GM23248 (cell line): ENCODE measurements at places on chromosomes 5 and 9.

- H3K27me3 ChIP-seq = peaks cover 22% of the 10 kb centered on the region
- no peak for DNase-seq
- no peak overlapping the region for H3K4me3 ChIP-seq
- H3K4me1 ChIP-seq = 0 out of 2 replicates have a peak, but pooled peaks cover 4% of the 10 kb centered on the region
- no peaks in the 10 kb centered on the region for H3K36me3 ChIP-seq
Measured at GRCh38 chr9:134177624-134178393, 13.4 kb upstream of the RNU6ATAC start.

- no peaks in the 10 kb centered on the region for H3K4me1 ChIP-seq
- H3K36me3 ChIP-seq = no peaks in the 10 kb centered on the region
- no peak overlapping the region for H3K27ac ChIP-seq
- H3K27me3 ChIP-seq = no peaks in the 10 kb centered on the region; the same call in 1 of the 2 replicates
- H3K4me3 ChIP-seq = no peak overlapping the region
- no peak for DNase-seq
Measured at GRCh38 chr9:135127718-135128670, 40.5 kb downstream of the OLFM1 start.

DNA sequence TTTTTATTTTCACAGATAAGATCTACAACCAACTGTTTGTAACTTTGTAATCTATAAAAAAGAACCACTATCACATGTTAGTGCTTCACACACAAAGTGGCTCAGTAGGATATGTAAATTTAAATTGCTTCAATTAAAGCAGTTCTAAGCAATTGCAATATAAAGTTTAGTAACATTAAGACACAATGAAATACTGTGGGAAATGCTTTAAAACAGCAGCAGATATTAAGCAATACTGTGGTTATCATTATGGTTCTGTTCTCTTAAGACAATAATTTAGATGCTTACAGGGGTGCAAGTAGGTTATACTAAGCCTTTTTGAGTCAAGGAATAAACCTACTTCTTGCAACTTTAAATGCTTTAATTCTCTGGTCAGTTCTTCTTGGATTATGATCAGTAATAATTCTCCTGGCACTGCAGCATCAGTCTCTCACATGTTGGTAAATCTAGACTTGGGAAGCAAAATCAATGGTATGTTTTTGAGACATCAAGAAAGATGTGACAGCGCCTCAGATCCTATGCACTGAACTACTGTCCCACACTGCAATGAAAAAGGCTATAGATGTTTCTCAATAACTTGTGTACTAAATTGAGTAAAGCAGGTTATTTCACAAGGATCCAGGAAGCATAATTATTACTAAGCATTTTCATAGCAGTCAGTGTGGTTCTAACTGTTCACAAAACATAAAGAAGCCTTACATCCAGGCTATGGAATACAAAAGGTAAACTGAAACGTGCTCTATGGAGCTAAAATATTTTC, 338.7 kb upstream of the PDE4D start:
- no peak overlapping the region for H3K4me3 ChIP-seq
- no peaks in the 10 kb centered on the region for H3K27me3 ChIP-seq
- H3K36me3 ChIP-seq = no peaks in the 10 kb centered on the region

- DNase-seq = no peak
- no peaks in the 10 kb centered on the region for H3K36me3 ChIP-seq
- no peaks in the 10 kb centered on the region for H3K27me3 ChIP-seq
Measured at GRCh38 chr5:82476155-82476554, 198.0 kb upstream of the RPS23 start.

DNA sequence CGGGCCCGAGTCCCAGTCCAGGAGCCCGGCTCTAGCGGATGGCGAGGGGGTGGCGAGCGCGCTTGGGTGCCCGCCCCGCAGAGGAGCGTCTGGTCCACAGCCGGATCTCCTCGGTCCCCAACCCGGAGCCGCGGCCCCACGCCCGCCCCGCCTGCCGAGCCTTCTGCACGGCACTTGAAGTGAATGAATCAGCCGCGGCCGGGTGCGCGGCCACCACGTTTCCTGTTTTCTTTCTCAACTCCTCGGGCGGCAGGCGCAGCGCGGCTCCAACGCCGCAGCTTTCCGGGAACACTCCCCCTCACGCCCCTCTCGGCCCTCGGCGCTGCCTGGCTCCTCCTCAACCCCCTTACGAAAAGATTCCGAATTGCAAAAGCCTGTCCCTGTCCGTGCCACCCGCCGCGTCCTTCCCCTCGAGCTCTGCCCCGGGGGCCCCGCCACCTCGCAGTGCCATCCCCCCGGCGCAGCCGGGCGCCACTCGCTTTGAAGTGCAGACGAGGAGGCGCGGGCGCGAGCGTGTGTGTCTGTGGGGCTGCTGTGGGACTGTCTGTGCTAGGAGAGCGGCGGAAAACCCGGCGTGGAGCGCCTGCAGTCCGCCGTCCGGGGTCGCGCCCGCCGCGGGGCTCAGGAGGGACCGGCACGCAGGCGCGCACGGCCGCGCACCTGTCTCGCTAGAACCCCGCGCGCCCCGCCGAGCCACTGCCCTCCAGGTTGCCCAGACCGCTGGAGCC, 456.6 kb downstream of the RAB3C start:
- no peaks in the 10 kb centered on the region for H3K36me3 ChIP-seq
- peaks cover 57% of the 10 kb centered on the region for H3K4me1 ChIP-seq
- H3K27me3 ChIP-seq = no peaks in the 10 kb centered on the region
- peak overlapping the region; percentile 88 for H3K4me3 ChIP-seq
- peak overlapping the region; percentile 19 for H3K27ac ChIP-seq

DNA sequence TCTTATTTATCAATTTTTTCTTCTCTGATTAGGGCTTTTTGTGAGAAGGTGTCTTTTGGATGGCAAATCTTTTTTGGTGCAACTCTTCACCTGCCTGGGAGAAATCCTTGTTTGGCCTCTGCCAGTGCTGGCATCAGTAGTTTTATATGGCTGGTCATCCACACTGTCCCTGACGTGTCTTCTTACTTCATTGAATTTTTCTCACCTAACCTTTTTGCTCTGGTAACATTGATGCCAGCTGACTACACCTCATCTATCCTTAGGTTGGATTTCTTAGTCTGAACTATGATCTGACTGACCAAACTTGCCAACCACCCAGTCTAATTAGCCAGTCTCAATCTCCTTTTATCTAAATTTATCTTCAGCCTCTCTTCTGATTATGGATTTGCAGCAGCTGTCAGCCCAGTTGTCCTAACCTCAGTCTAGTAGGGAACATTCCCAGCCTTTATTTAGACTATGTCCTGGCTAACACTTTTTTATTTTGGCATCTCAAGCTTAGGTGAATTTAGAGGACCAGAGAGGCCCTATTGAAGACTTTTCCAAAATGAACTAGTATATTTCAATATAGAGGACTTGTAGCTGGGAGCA, 10.6 kb upstream of the TMEM38B start:
- no peak overlapping the region for H3K4me3 ChIP-seq
- DNase-seq = no peak
- H3K36me3 ChIP-seq = no peaks in the 10 kb centered on the region
- no peaks in the 10 kb centered on the region for H3K4me1 ChIP-seq
- no peak overlapping the region for H3K27ac ChIP-seq

GRCh38 chr9:88388203-88388885, at the start of gene SPIN1:
SPIN1 (plus strand) TSS chr9:88388444; CDS start chr9:88426540, 38,096 bp downstream.
- no peaks in the 10 kb centered on the region for H3K36me3 ChIP-seq
- peak; percentile 92 for DNase-seq
- H3K27me3 ChIP-seq = no peaks in the 10 kb centered on the region

- no peak overlapping the region for H3K4me3 ChIP-seq
- H3K4me1 ChIP-seq = peaks cover 36% of the 10 kb centered on the region
- peak; percentile 72 for DNase-seq
- no peak overlapping the region for H3K27ac ChIP-seq
- H3K27me3 ChIP-seq = no peaks in the 10 kb centered on the region
- H3K36me3 ChIP-seq = peaks cover 6% of the 10 kb centered on the region; the same call in 1 of the 2 replicates
Measured at GRCh38 chr9:91298311-91298710, 63.4 kb downstream of the AUH start.

- DNase-seq = no peak
- no peak overlapping the region for H3K4me3 ChIP-seq
- no peaks in the 10 kb centered on the region for H3K4me1 ChIP-seq
Measured at GRCh38 chr5:1751026-1751863, 48.4 kb downstream of the MRPL36 start.

GRCh38 chr5:5139336-5139776, 774 bp upstream of the ADAMTS16 start:
- H3K4me1 ChIP-seq = no peaks in the 10 kb centered on the region
- peaks cover 21% of the 10 kb centered on the region for H3K27me3 ChIP-seq
- H3K27ac ChIP-seq = no peak overlapping the region
- H3K4me3 ChIP-seq = peak overlapping the region; percentile 32; the same call in 1 of the 2 replicates
- peak; percentile 5 for DNase-seq
- H3K36me3 ChIP-seq = no peaks in the 10 kb centered on the region

GRCh38 chr9:135993765-135994500, 32.8 kb upstream of the UBAC1 start:
- peaks cover 10% of the 10 kb centered on the region for H3K4me1 ChIP-seq
- H3K27me3 ChIP-seq = no peaks in the 10 kb centered on the region; the same call in 1 of the 2 replicates
- no peak overlapping the region for H3K27ac ChIP-seq
- DNase-seq = no peak

DNA sequence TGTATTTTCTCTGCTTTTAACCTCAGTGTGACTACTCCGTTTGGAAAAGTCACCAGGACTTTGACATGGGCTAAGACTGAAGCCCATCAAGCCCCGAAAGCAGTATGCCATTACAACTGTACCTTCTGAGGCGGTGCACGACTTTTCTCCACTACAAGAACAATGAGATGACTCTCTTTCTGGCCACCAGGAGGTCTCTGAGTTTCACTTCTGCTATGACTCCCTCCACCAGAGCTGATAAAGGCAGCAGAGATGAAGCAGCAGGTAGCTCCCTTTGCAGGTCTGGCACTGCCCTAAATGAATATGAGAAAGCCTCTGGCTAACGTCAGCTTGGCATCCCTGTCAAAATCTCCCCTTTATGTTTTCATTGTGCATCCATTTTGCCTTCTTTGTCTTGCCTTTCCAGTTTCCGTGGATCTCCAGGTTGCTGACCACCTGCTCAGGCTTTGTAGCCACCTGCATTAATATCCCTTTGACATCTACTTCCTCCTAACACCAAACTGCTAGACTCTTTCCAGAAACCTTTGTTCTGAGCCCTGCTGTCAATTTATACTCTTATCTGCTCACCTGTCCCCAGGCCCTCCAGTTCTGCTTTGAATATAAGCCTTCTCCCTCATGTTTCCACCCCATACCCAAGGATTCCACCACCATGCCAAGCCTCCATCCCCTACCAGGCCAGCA, 221.7 kb downstream of the ZNF608 start:
- H3K4me3 ChIP-seq = no peak overlapping the region
- peaks cover 10% of the 10 kb centered on the region for H3K4me1 ChIP-seq
- H3K36me3 ChIP-seq = no peaks in the 10 kb centered on the region
- H3K27me3 ChIP-seq = peaks cover 26% of the 10 kb centered on the region; the same call in 1 of the 2 replicates
- DNase-seq = no peak
- H3K27ac ChIP-seq = no peak overlapping the region

- H3K4me3 ChIP-seq = no peak overlapping the region
- H3K27ac ChIP-seq = no peak overlapping the region
- no peaks in the 10 kb centered on the region for H3K27me3 ChIP-seq
- no peaks in the 10 kb centered on the region for H3K36me3 ChIP-seq
- H3K4me1 ChIP-seq = peaks cover 6% of the 10 kb centered on the region; the same call in 1 of the 2 replicates
- no peak for DNase-seq
Measured at GRCh38 chr9:96413302-96414221, 4.6 kb downstream of the ZNF367 start.

- H3K4me1 ChIP-seq = no peaks in the 10 kb centered on the region
- H3K36me3 ChIP-seq = no peaks in the 10 kb centered on the region
- DNase-seq = no peak
- no peak overlapping the region for H3K27ac ChIP-seq
- no peaks in the 10 kb centered on the region for H3K27me3 ChIP-seq
Measured at GRCh38 chr5:18142831-18143230, 508.6 kb downstream of the TAF11L14 start.

- H3K27me3 ChIP-seq = no peaks in the 10 kb centered on the region
- H3K4me3 ChIP-seq = no peak overlapping the region
- DNase-seq = no peak
- no peaks in the 10 kb centered on the region for H3K36me3 ChIP-seq
Measured at GRCh38 chr5:87524217-87524616, 111.5 kb upstream of the CCNH start.

GRCh38 chr5:616484-617039, 4.4 kb downstream of the CEP72 start:
- no peaks in the 10 kb centered on the region for H3K27me3 ChIP-seq
- H3K27ac ChIP-seq = no peak overlapping the region
- DNase-seq = no peak
- H3K36me3 ChIP-seq = no peaks in the 10 kb centered on the region
- H3K4me3 ChIP-seq = no peak overlapping the region

DNA sequence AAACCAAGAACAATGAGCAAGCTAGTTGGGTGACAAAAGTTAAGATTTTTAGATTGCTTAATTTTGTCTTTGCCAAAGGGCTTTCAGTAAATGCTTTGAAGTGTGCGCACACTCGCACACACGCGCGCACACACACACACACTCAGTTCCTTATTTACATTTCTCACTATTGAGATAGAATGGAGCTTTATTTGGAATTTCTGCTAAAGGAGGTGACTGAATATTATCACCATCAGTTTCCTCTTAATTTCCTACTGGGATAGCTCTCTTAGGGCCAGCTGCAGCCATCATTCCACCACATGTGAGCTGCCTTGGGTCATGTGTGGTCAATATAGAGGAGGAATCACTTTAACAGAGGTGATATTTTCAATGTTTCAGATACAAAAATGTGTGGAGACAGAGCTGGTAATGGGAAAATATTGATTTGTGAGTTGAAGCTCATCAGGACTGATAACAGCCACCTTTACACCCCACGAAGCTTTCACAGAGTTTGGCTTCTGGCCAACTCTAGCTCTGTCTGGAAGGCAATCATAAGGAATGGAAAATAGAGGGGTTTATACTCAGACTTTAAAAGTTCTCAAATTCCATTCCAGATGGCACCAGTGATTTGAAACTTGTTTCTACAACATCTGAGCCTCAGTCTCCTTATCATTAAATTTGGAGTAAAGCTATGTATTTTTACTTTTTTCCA, 99.9 kb downstream of the MACIR start:
- H3K27me3 ChIP-seq = no peaks in the 10 kb centered on the region
- H3K36me3 ChIP-seq = no peaks in the 10 kb centered on the region
- H3K4me1 ChIP-seq = peaks cover 6% of the 10 kb centered on the region; the same call in 1 of the 2 replicates
- DNase-seq = no peak
